ENCODE measurements at places on chromosomes 5 and 9. TPM values are rescaled to one million over a fixed set of nuclear protein-coding genes. Genes with fewer than 3 reads are reported as not detected.

The PCDHB12 gene
- 12.6 TPM for total RNA-seq

- DNase-seq = no peak
- H3K4me1 ChIP-seq = peaks cover 4% of the 10 kb centered on the region
- no peak overlapping the region for H3K27ac ChIP-seq
- no peaks in the 10 kb centered on the region for H3K36me3 ChIP-seq
Observed at GRCh38 chr5:74851684-74852353, 14.4 kb downstream of the FAM169A start.

- H3K27me3 ChIP-seq = no peaks in the 10 kb centered on the region
- no peaks in the 10 kb centered on the region for H3K4me1 ChIP-seq
- no peak overlapping the region for H3K4me3 ChIP-seq
- no peak overlapping the region for H3K27ac ChIP-seq
- no peak for DNase-seq
Observed at GRCh38 chr5:137342764-137343163, 156.4 kb downstream of the SPOCK1 start.

GRCh38 chr5:151026088-151026487, 5.7 kb downstream of the GPX3 start:
- peak overlapping the region; percentile 38 for H3K27ac ChIP-seq
- peaks cover 75% of the 10 kb centered on the region for H3K4me1 ChIP-seq
- H3K36me3 ChIP-seq = peaks cover 100% of the 10 kb centered on the region
- H3K27me3 ChIP-seq = no peaks in the 10 kb centered on the region
- no peak for DNase-seq

- no peak for DNase-seq
- H3K4me1 ChIP-seq = no peaks in the 10 kb centered on the region
- H3K4me3 ChIP-seq = no peak overlapping the region
- H3K27me3 ChIP-seq = no peaks in the 10 kb centered on the region
Observed at GRCh38 chr9:109403766-109404320, 83.0 kb upstream of the EPB41L4B start.

DNA sequence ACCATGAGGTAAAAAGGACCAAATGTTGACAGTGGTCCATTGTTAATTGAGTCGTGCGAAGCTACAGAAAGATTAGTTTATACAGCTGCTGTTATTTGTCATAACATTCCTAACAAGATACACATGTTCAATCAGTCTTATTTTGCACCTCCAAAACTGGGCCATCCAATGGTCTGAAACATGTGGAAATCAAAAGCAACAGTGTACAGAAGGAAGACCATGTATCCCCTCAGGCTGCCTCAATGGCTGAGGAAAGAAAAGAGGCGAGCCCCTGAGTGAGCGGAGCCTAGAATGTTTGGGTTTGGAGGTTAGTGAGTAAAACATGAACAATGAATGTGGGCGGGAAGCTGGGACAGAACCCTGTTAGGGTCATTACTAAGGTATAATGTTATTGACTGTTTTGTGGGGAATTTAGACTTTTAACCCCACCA, 35.6 kb downstream of the NFIB start:
- no peaks in the 10 kb centered on the region for H3K4me1 ChIP-seq
- no peaks in the 10 kb centered on the region for H3K27me3 ChIP-seq
- no peak overlapping the region for H3K4me3 ChIP-seq
- no peak for DNase-seq
- H3K27ac ChIP-seq = no peak overlapping the region

DNA sequence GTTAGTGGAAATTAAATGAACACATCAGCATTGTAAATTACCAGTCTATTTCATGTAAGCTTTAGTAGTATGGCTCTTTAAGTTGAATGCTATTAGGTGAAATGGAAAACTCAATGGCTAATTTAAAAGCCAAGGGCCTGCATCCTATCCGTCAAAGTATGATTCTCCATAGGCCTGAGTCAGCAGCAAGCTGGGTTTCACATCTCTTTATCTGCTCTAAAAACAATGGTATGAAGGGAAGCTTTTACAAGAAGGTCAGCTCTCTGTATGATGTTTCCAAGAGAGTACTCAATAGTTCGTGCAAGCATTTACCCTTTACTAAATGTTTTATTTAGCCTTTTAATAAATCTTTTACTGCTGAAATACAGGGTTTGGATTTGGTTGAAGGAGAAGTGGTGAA, 62.8 kb downstream of the MAP1B start:
- H3K36me3 ChIP-seq = peaks cover 6% of the 10 kb centered on the region
- H3K4me1 ChIP-seq = no peaks in the 10 kb centered on the region
- no peak overlapping the region for H3K4me3 ChIP-seq
- H3K27me3 ChIP-seq = no peaks in the 10 kb centered on the region
- no peak overlapping the region for H3K27ac ChIP-seq

All from tibial nerve (tissue), 4 donors.